Stimulated activated CD4-positive, alpha-beta T cell treated with anti-CD3 and anti-CD28 coated beads, Interleukin-2, amount 100 ng/mL, for 4 hours (primary cell): ENCODE measurements at places on chromosomes 11 and 22.

DNA sequence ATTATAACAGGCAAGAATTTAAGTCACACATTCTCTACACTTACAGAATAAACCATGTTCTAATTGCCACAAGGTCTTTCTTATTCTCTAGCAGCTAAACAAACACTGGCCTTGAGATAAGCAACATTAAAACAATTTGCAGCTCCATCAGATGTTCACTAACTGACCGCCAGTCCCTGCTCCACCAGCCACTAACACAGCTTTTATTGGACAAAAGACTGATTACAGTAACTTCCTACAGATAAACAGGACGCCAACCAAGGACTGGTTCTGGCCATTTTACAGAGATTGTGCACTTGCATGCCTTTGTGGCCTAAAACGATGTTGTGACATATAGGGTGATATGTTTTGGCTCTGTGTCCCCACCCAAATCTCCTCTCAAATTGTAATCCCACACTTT, 388.9 kb upstream of the LRRC4C start:
- no peak for DNase-seq

GRCh38 chr22:36928196-36928595, 14.8 kb downstream of the CSF2RB start:
- no peak for DNase-seq

DNA sequence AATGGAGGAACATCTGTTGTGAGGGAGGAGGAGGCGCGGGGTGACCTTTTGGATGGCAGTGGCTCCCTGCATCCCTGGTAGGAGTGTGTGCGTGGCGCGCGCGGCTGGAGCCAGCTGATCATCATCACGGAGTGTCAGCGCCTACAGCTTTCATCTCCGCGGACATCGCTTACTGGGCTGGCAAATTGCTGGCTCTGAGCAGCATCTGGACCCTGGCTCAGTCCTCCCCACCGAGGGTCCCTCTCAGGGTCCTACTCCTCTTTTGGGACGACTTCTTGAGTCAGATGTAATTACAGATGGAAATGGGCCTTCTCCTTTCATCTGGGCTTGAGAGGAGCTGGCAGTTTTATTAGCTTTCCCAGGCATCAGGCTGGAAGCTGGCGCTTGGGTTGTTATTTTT, 85.3 kb downstream of the CACNA1I start:
- DNase-seq: no peak

DNA sequence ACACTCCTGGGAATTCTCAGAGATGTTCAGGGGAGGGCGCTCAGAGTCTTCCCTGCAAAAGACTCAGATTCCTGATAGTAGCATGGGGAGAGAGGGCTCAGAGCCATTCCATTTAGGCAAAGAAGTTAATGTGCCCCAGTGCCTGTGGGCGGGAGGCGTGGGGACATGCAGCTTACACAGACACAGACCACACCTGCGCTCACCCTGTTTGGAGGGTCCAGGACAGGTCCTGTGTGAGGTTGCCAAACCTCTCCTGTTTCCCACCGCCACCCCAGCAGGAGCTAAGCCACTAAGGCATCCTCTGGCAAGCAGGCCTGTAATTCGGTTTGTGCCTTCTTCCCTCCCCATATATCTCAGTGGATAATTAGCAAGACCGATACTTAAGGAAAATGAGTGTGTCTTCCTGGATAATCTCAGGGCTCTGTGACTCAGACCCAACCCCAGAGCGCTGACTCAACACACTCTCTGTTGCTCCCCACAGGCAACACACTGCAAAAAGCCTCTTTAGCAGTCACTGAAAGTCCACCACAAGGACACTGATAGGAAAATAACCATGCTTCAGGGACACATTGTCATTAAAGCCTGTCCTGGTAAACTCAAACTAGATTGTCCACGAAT, 118.9 kb upstream of the LMO1 start:
- no peak for DNase-seq

DNA sequence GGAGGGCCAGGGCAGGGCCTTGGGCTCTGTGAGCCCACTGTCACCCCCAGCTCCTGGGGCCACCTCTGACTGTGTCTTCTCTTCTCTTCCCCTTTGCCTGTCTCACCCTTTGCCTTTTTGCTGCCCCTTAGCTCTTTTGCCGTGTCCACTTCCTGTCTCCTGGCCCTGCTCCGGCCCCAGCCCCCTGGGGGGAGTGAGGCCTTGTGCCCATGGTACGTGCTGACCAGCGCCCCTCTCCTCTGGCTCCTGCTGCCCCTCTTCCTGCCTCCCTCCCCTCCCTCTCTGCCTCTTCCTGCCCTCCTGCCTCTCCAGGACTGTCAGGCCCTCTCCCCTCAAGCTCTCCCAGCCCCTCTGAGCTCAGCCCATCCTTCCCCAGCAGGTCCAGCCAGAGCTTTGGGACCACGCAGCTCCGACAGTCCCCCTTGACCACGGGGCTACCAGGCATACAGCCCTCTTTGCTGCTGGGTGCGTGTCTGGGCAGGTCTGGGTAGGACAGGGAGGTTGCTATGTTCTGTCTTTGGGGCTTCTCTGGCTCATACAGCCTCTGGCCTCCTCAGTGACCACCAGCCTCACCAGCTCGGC, 11.7 kb downstream of the TMEM258 start:
- no peak for DNase-seq

- DNase-seq: peak; percentile 62
Measured at GRCh38 chr11:66388780-66389386, 17.3 kb upstream of the SLC29A2 start.

DNA sequence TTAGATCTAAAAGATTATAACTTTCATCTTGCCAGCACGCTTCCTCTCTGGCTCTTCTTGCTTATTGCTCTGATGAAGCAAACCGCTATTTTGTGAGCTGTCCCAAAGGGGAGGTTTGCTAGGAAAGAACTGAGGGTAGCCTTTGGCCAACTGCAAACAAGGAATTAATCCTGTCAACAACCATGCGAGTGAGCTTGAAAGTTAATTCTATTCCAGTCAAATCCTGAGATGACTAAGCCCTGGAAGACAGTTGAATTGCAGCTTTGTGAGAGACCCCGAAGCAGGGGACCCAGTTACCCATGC, 10.3 kb upstream of the RNF141 start:
- no peak for DNase-seq

GRCh38 chr11:75342966-75343870, 8.2 kb downstream of the ARRB1 start:
- no peak for DNase-seq

- DNase-seq: no peak
Measured at GRCh38 chr11:131638889-131639288, 268.5 kb downstream of the NTM start.

GRCh38 chr22:19870153-19871022, 15.7 kb upstream of the GNB1L start:
- no peak for DNase-seq

GRCh38 chr11:83042964-83043711, 28.6 kb downstream of the RAB30 start:
- DNase-seq: no peak

DNA sequence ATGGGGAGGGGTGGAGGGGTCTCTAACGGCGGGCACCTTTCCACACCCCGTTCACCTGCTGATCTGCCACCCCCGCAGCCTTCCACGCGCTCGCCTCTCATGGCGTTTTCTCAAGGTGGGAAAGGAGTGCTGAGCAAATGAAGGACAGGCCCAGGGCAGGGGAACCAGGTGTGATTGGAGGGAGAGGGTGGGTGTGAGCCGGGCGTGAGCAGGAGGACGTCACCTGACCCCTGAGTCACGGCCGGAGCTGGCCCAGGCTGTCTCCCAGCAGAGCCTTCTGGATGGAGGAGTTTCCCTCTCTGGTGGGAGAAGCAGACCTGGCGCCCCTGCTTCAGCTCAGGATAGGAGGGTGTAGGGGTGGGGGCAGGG, 14.0 kb upstream of the ARHGAP8 start:
- DNase-seq: no peak

- DNase-seq: no peak
Measured at GRCh38 chr11:111797145-111797581, 31.0 kb upstream of the PPP2R1B start.

DNA sequence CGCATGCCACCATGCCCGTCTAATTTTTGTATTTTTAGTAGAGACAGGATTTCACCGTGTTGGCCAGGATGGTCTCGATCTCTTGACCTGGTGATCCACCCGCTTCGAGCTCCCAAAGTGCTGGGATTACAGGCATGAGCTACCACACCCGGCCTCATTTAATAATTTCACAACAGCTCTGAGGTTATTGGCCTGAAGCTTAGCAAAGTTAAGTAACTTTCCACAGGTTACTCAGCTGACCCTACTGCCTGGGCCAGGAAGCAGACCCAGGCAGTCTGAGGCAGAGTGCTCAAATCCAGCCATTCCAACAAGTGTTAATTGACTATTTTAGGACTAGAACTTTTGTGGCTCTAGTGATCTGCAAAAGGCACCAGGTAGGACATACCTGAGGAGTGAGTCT, 52.2 kb upstream of the L3MBTL2 start:
- DNase-seq: no peak

DNA sequence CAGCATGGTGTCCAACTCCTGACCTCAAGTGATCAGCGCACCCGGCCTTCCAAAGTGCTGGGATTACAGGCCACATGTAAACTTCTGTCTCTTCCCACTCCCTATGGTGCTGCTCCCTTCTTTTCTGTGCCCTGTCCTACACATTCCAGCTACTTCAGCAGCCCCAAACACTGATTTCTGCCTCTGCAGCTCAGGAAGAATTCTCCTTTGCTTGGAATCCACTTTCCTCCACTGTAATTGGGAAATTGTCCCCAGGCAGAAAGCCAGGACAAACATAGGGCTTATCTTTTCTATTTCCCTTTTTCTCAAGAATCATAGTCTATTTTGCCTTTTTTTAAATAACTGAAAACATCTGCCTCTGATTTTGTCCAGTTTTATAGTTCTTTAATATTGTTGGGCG, 21.3 kb upstream of the DRG1 start:
- DNase-seq: no peak

DNA sequence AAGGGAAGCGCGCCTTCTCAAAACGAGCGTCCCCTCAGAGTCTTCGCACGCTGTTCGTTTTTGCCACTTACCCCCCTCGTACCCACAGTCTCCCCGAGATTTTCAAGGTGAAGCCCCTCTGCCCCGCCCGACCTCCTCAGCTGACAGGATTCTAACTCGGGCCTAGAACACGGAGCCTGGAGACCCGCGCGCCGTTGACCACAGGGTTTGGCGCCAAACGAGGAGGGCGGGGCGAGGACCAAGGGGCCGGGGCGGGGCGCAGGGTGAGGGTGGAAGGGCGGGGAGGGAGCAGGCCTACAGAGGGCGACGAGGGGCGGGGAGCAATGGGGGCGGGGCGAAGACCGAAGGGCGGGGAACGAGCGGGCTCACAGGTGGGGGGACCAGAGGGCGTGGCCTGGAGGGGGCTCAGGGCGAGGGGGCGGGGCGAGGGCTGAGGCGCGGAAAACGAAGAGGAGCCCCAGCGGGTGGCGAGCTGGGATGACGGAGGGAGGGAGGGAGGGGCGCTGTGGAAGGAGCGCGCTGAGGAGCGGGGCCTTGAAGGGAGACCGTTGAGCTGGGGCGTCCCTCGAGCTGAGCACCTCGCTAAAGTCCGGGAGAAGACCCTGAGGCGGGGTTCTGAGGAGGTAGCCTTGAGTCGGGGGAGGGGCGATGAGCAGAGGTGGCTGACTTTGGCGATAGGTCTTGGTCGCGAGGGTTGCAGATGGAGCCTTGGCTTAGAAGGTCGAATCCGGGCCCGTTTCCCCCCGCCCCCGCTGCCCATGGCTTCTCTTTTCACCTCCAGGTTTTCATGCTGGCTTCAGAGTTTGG, at the start of gene DMC1:
Gene DMC1, minus strand, starts transcription at position 212 of the 807 bp plus-strand sequence. CDS start 1,927 bp downstream, outside the sequence.
- peak; percentile 96 for DNase-seq

GRCh38 chr11:117059611-117060148, 38.5 kb downstream of the SIK3 start:
- DNase-seq: no peak

- DNase-seq: no peak
Measured at GRCh38 chr22:39021552-39022250, 774 bp downstream of the APOBEC3D start.

DNA sequence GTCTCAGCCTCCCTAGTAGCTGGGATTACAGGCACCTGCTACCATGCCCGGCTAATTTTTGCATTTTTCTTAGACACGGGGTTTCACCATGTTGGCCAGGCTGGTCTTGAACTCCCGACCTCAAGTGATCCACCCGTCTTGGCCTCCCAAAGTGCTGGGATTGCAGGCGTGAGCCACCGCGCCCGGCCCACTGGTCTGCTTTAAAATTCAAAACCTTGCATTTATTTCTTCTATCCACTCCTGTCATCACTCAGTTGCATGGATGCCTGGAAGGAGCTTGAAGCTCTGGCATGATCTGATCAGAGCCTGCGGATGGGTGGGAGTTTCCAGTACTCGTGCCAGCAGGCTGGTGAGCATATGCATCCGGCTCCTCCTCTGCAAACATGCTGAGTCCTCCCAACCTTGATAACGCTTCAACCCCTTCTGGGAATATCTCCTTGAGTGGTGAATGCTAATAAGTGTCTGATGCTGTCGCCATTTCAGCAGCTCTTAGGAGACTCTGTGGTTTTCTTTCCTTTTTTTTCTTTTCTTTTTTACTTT, 39.6 kb downstream of the UBASH3B start:
- no peak for DNase-seq

- DNase-seq: no peak
Measured at GRCh38 chr11:14413307-14414069, 54.5 kb upstream of the RRAS2 start.

DNA sequence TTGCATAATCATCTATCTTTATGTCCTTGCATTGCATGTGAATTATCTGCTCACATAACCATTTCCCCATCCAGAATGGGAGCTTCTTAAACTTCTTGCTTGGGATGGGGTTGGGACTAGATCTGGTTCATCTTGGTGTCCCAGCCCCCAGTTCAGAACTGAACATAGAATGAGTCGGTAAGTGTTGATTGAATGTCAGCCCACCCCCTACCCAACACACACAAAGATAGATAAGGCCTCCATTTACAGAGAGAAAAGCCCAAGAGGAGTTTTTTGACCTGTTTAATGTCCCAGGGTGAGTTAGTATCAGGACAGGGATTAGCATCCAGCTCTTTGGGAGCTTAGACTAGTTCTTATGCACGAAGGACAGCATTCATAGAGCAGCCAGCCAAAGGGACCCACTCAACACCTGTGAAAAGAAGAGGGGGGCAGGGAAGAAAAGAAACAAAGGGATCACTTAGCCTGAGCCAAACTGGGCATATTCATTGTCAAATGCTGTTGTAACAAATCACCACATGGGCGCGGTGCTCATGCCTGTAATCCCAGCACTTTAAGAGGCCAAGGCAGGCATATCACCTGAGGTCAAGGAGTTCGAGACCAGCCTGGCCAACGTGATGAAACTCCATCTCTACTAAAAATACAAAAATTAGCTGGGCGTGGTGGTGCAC, 57.4 kb downstream of the CHRDL2 start:
- DNase-seq: no peak

GRCh38 chr11:100914415-100915110, 215.1 kb downstream of the PGR start:
- no peak for DNase-seq

DNA sequence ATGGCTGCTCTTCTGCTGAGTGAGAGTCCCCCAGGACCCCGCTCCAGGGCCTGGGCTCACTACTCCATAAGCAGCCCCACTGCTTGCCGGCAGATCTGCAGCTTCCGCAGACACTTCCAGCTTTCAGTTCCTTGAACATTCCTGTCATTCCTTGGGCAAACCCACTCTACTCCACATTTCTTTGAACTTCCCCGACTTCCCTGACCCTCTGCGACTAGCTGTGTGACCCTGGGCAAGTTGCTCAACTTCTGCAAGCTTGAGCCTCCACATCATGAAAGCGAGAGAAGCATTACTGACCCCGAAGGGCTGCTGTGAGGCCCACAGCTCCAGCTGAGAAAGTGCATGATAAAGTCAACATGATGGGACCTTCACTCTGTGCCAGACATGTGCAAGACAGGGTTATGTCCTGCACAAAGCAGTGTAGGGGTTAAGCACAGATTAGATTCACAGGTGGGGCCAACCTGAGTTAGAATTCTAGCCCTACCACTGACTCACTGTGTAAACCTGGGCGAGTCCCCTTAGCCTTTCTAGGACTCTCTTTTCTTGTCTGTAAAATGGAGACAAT, 51.8 kb downstream of the THAP12 start:
- DNase-seq: no peak
